ENCODE measurements at places on chromosomes 7 and 10. TPM values are rescaled to one million over a fixed set of nuclear protein-coding genes. Genes with fewer than 3 reads are reported as not detected.
A peak's percentile ranks its signal among the peaks of the same experiment; 100 is the strongest.

GRCh38 chr10:99742254-99742653, 10.2 kb downstream of the CUTC start:
- H3K4me1 ChIP-seq, result no peaks in the 10 kb centered on the region
- H3K36me3 ChIP-seq, result peaks cover 83% of the 10 kb centered on the region
- DNase-seq, result no peak
- H3K27ac ChIP-seq, result no peak overlapping the region

DNA sequence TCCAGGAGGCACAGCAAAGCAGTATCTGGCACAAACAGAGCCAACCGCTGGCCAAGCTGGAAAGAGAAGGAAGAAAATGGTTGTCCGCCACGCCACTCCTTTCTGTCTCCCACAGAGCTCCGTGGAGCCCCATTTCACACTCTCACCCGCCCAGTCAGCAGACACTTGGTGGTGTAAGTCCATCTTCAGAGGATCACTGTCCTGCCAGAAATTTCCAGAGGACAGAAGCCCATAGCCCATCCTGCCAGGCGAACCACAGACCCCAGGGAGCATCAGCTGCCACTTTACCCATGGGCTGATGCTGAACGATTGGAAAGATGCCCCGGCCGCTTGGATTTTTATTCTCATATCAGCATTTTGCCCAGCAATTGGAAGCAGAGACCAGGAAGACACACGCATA, 144.7 kb upstream of the LYZL2 start:
- DNase-seq, result no peak
- H3K27ac ChIP-seq, result no peak overlapping the region
- H3K4me3 ChIP-seq, result no peak overlapping the region
- H3K36me3 ChIP-seq, result no peaks in the 10 kb centered on the region
- H3K27me3 ChIP-seq, result no peaks in the 10 kb centered on the region

The NPC1L1 gene
- 0.17 TPM for total RNA-seq

GRCh38 chr7:156998988-156999957, 11.2 kb downstream of the MNX1 start:
- peak; percentile 73 for DNase-seq
- H3K4me1 ChIP-seq, result peaks cover 27% of the 10 kb centered on the region
- no peak overlapping the region for H3K27ac ChIP-seq
- no peaks in the 10 kb centered on the region for H3K36me3 ChIP-seq
- peaks cover 60% of the 10 kb centered on the region for H3K27me3 ChIP-seq
- peak overlapping the region; percentile 52 for H3K4me3 ChIP-seq

DNA sequence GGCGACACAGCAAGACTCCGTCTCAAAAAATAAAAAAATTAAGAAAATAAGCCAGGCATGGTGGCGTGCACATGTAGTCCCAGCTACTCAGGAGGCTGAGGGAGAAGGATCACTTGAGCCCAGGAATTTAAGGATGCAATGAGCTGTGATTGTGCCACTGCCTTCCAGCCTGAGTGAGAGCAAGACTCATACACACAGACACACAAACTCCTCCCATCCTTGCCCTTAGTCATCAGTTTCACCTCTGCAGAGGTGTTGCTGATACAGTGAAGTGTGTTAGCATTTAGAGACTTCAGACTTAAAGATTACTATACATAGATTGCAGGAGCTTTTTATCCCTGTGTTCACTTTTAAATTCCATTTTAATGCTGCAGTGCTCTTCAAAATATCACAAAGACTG, 5.5 kb upstream of the H2AZ2 start:
- H3K27ac ChIP-seq, result no peak overlapping the region
- no peak overlapping the region for H3K4me3 ChIP-seq
- H3K36me3 ChIP-seq, result no peaks in the 10 kb centered on the region
- DNase-seq, result no peak
- no peaks in the 10 kb centered on the region for H3K27me3 ChIP-seq

The LRRC4 gene
- total RNA-seq, result 6.4 TPM

DNA sequence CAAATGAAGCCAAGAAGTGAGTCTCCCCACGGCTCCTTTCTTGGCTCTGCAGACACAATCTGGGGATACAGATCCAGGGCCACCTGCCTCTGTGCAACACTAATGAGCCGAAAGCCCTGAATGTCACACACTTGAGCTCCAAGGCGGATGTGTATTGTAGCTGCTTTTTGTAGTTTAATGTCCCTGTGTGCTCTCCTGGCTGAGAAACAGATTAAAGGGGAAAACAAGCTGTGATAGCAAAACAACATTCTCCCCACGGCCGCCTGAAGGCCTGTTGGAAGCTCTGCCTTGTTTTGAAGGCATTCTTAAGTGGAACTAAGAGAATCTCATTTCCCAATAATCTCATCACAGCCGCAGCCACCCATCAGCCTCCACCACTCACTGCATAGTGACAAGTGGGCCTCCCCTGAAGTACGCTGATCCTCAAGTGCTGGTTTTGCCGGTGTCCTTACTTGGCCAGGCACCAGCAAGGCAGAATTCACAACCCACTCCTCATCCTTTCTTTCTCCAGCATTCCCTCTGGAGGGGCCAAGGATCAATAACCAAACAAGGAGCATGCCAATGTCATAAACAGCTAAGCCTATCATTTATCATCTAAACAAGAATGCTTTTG, 44.4 kb upstream of the AMPH start:
- no peak overlapping the region for H3K27ac ChIP-seq
- H3K4me3 ChIP-seq, result no peak overlapping the region
- H3K36me3 ChIP-seq, result no peaks in the 10 kb centered on the region
- no peaks in the 10 kb centered on the region for H3K4me1 ChIP-seq
- H3K27me3 ChIP-seq, result no peaks in the 10 kb centered on the region
- DNase-seq, result no peak

DNA sequence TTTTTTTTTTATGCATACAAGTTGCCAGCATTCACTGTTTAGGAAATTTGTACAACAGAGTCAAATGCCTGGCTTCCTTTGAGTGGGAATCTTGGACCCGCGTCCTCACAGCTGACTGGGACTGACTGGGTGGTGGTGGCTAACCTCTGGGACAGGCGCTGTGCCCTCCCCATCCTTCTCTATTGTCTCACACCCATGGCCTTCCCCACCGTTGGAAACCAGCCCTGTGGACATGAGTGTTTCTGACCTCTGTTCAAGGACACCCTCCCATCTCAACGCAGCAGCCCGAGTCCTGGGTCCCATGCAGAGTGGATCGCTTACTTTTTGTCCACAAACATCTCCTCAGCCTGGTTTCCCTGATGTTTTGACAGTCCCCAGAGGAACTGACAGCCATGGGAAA, 125.1 kb upstream of the PPIF start:
- no peaks in the 10 kb centered on the region for H3K27me3 ChIP-seq
- H3K27ac ChIP-seq, result peak overlapping the region; percentile 83
- no peak for DNase-seq
- peaks cover 29% of the 10 kb centered on the region for H3K36me3 ChIP-seq

The COL1A2 gene
- 321 TPM for total RNA-seq

GRCh38 chr10:133044401-133044811, 43.3 kb upstream of the ADGRA1 start:
- no peaks in the 10 kb centered on the region for H3K36me3 ChIP-seq
- no peak overlapping the region for H3K27ac ChIP-seq
- H3K27me3 ChIP-seq, result peaks cover 37% of the 10 kb centered on the region
- DNase-seq, result no peak
- H3K4me3 ChIP-seq, result no peak overlapping the region

DNA sequence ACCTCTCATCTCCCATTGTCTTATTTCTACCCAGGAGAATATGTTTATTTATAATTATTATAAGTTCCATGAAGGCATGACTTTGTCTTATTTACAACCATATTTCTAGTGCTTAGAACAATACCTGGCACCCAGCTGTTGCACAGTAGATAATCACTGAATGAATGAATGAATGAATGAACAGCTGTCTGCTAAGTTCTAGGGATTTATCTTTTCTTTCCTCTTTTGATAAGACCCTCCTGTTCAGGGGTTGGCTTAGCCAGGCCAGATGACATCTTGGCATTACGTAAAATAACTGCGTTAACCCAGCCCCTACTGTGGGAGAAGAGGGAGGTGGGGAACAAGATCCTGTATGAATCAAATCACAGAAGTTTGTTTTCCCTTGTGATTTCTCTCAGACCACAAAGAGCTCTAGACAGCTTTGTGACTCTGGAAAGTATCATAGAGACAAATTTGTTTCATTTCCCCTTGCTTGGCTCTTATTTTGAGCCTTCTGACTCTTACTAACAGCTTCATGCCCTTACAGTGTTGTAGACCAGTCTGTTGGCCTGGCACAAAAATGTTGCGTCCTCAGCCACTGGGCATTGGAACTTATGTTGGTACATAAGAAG, 8.4 kb downstream of the ZNF862 start:
- no peak overlapping the region for H3K4me3 ChIP-seq
- peaks cover 14% of the 10 kb centered on the region for H3K36me3 ChIP-seq
- H3K27me3 ChIP-seq, result no peaks in the 10 kb centered on the region
- no peak for DNase-seq
- no peaks in the 10 kb centered on the region for H3K4me1 ChIP-seq

DNA sequence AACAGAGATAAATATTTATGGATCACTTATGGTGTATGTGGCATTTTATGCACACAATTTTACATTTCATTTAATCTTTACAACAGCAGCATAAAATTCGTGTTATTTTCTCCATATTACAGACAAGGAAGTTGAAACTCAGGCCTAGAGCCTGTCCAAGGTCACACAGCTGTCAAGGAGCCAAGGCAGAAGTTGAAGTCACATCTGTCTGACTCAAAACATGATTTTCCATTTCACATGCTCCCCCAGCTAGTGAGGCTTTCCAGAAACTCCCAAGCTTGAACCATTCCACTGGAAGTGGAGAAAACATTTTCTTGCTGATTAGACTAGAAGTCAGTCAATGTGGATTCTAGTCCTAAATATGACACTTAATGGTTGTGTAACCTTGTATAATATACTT, 110.5 kb downstream of the HECTD2 start:
- H3K4me1 ChIP-seq, result no peaks in the 10 kb centered on the region
- DNase-seq, result no peak
- H3K4me3 ChIP-seq, result no peak overlapping the region
- no peak overlapping the region for H3K27ac ChIP-seq

DNA sequence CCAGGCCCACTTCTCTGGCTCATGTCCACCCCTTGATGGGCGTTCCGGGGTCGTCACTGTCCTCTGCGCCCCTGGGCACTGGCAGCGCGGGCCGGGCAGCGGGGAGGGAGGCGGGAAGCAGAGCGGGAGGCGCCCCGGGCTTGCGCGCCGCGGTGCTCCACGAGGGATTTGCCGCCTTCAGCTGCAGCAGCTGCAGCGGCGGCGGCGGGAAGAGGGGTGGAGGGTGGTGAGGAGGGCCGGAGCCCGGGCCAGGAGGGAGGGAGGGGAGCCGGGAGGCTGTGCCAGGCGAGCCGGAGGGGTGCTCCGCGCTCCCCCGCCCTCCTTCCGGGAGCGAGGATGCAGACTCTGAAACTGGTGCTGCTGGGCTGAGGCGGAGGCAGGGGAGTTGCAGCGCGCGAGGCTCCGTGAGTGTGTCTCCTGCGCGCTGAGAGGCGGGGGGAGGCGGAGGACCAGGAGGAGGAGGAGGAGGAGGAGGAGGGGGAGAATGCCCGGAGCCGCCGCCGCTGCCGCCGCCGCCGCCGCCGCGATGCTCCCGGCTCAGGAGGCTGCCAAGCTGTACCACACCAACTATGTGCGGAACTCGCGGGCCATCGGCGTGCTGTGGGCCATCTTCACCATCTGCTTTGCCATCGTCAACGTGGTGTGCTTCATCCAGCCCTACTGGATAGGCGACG, at the start of gene LHFPL3:
Gene LHFPL3, plus strand, starts transcription at position 308 of the 674 bp plus-strand sequence.
- H3K4me1 ChIP-seq, result peaks cover 3% of the 10 kb centered on the region
- no peak within 1 kb of the TSS for H3K27ac ChIP-seq
- DNase-seq, result no peak
- H3K4me3 ChIP-seq, result no peak within 1 kb of the TSS

The GRID1 gene
- total RNA-seq, result 3.0 TPM

GRCh38 chr7:3518546-3518945, 217.5 kb downstream of the SDK1 start:
- no peaks in the 10 kb centered on the region for H3K27me3 ChIP-seq
- no peaks in the 10 kb centered on the region for H3K4me1 ChIP-seq
- H3K27ac ChIP-seq, result no peak overlapping the region
- H3K4me3 ChIP-seq, result no peak overlapping the region
- DNase-seq, result no peak

DNA sequence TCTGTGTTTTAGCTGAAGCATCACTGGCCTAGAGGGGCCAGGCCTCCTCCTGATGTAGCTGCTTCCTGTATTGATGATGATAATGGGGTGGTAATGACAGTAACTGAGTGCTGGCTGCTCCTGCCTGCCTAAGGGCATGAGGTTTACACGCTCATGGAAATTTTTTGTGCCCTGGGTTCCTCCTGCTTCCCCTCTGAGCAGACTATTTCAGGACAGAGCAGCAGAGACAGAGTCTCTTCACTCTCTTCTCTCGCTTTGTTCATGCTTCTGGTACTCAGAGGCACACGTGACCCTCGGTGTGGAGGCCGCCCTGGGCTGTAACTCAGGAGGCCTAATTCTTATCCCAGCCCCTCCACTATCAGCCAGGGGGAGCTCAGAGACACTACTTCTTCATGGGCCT, 27.9 kb downstream of the LRRC20 start:
- no peaks in the 10 kb centered on the region for H3K36me3 ChIP-seq
- H3K27ac ChIP-seq, result peak overlapping the region; percentile 55
- peaks cover 25% of the 10 kb centered on the region for H3K4me1 ChIP-seq

GRCh38 chr7:147771344-147771743, 819.2 kb upstream of the C7orf33 start:
- no peak for DNase-seq
- H3K27ac ChIP-seq, result no peak overlapping the region
- H3K4me3 ChIP-seq, result no peak overlapping the region
- no peaks in the 10 kb centered on the region for H3K36me3 ChIP-seq

- H3K4me3 ChIP-seq, result no peak overlapping the region
- no peak overlapping the region for H3K27ac ChIP-seq
- H3K27me3 ChIP-seq, result no peaks in the 10 kb centered on the region
- no peak for DNase-seq
- no peaks in the 10 kb centered on the region for H3K36me3 ChIP-seq
Measured at GRCh38 chr10:53601260-53601875, 828.8 kb upstream of the MBL2 start.

GRCh38 chr7:132248841-132249240, 327.4 kb downstream of the PLXNA4 start:
- no peaks in the 10 kb centered on the region for H3K4me1 ChIP-seq
- H3K27me3 ChIP-seq, result no peaks in the 10 kb centered on the region
- H3K27ac ChIP-seq, result no peak overlapping the region
- H3K4me3 ChIP-seq, result no peak overlapping the region
- no peak for DNase-seq

GRCh38 chr7:82273886-82274285, 169.7 kb downstream of the CACNA2D1 start:
- no peak overlapping the region for H3K4me3 ChIP-seq
- H3K27me3 ChIP-seq, result no peaks in the 10 kb centered on the region
- DNase-seq, result no peak

DNA sequence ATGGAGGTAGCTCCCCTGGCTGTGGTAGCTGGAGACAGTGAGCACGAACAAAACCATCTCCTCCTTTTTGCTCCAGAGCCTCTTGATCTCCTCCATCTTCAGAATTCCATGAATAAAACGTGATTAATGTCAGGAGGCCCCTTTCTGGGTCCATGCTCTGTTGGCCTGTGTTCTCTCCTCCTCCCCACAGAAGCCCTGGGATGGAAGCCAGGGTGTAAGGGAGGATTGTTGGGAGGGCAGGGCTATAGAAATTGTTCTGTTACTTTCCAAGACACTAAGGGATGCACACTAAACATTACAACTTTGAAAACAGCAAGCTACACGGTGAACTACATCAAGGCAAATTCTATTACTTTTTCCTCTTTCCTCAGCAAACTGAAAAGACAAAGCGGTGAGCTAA, 96.3 kb downstream of the RNF216 start:
- H3K27me3 ChIP-seq, result no peaks in the 10 kb centered on the region
- peaks cover 24% of the 10 kb centered on the region for H3K36me3 ChIP-seq
- peaks cover 39% of the 10 kb centered on the region for H3K4me1 ChIP-seq
- H3K4me3 ChIP-seq, result no peak overlapping the region

All from upper lobe of right lung (tissue), 1 donor.